ENCODE measurements at places on chromosomes 5 and 9. TPM values are rescaled to one million over a fixed set of nuclear protein-coding genes. Genes with fewer than 3 reads are reported as not detected.

DNA sequence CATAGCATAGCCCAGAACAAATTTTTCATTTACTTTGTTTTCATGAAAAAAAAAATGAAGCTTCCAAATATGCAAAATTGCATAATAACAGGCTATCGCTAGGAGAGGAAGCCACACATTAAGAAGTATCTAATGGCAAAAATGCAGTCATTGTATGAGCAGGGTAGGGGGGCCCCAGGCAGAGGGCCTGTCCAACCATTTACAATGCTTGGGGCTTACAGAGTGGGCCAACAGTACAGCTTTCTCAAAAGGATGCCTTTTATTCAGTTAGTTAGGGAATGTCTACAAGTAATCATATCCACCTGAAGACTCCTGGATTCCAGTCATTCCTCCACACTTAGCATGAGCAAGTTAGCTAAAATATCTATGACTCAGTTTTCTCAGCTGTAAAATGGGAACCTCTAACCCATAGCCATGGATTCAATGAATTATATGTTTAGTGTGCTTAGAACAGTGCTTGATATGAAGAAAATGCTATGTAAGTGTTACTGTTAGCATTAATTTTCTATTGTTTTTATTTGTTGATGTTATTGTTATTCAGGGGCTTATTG, 117.7 kb downstream of the GAS1 start:
- peaks cover 5% of the 10 kb centered on the region for H3K27me3 ChIP-seq
- no peak overlapping the region for H3K27ac ChIP-seq
- H3K36me3 ChIP-seq: no peaks in the 10 kb centered on the region
- H3K4me1 ChIP-seq: no peaks in the 10 kb centered on the region
- H3K4me3 ChIP-seq: no peak overlapping the region

- H3K4me3 ChIP-seq: no peak overlapping the region
- no peak overlapping the region for H3K27ac ChIP-seq
- no peaks in the 10 kb centered on the region for H3K4me1 ChIP-seq
- H3K36me3 ChIP-seq: no peaks in the 10 kb centered on the region
- DNase-seq: no peak
These were observed 476.0 kb downstream of the ZSWIM6 start for GRCh38 chr5:61808091-61808490.

GRCh38 chr9:108756746-108757490, 98.9 kb downstream of the ACTL7B start:
- H3K36me3 ChIP-seq: no peaks in the 10 kb centered on the region
- H3K4me1 ChIP-seq: no peaks in the 10 kb centered on the region
- H3K4me3 ChIP-seq: no peak overlapping the region
- H3K27me3 ChIP-seq: peaks cover 3% of the 10 kb centered on the region
- no peak overlapping the region for H3K27ac ChIP-seq

GRCh38 chr5:35443803-35444595, 173.7 kb upstream of the SPEF2 start:
- no peak for DNase-seq
- no peaks in the 10 kb centered on the region for H3K4me1 ChIP-seq

DNA sequence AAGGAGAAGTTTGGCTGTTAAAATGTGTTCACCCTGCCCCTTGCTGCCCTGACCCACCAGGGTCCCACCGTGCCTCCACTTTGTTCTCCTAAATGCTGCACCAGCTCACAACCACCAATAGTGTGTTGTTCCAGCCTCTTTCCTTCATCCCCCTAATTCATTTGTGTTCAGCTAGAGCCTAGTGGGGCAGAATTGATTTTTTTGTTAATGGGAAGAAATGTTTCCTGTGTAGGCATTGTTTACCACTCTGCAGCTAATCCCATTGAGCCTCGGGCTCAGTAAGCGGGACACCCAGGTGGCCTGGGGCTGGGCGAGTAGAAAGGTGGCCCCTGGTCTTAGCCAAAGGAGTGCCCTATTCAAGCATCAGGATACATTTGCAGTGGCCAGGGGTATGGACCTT, 127.6 kb downstream of the MVB12B start:
- no peak overlapping the region for H3K4me3 ChIP-seq
- H3K4me1 ChIP-seq: peaks cover 7% of the 10 kb centered on the region
- no peaks in the 10 kb centered on the region for H3K36me3 ChIP-seq
- no peaks in the 10 kb centered on the region for H3K27me3 ChIP-seq

The GCNT1 gene
- 3.5 TPM for total RNA-seq

The GABRA1 gene
- not detected for total RNA-seq

All from activated CD8-positive, alpha-beta T cell treated with anti-CD3 and anti-CD28 coated beads for 36 hours (primary cell).